ENCODE measurements at places on chromosomes 16 and 17.
A peak's percentile ranks its signal among the peaks of the same experiment; 100 is the strongest.

DNA sequence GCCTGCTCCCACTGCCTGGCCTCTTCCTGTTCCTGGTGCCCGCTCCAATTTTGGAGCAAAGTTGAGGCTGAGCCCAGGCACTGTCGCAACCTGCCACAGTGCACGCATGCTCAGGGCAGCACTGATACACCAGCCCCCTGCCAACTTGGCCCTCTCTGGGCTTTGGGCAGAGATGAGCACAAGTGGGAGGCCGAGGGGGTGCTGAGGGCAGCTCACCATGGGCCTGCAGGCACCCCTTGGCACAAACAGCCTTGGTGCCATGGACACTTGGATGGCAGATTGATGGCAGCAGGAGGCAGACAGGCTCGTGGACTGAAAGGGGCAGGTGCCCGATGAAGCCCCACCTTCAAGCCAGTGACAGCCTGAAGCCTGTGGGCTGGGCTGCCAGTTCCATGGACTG is 42.9 kb downstream of the PIGL start:
- no peak for DNase-seq

DNA sequence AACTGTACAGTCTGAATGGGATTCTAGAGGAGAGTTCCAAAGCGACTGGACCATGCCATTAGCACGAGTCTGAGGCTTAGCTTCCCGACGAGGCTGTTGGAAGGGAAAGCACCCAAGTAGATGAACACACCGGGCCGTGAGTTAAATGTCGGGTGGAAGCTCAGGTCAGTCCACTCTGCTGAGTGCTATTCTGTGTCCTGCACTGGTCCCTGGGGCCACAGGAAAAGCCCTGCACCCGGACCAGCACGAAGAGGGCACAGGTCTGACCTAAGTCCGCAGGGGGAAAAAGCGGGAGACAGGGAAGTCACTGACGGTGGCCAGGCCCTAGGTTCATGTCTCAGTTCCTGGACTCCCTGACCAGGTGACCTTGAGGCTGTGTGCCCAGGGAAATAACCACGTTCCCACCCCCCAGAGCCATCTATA is 44.1 kb upstream of the RBFOX3 start:
- peak; percentile 16 for DNase-seq

DNA sequence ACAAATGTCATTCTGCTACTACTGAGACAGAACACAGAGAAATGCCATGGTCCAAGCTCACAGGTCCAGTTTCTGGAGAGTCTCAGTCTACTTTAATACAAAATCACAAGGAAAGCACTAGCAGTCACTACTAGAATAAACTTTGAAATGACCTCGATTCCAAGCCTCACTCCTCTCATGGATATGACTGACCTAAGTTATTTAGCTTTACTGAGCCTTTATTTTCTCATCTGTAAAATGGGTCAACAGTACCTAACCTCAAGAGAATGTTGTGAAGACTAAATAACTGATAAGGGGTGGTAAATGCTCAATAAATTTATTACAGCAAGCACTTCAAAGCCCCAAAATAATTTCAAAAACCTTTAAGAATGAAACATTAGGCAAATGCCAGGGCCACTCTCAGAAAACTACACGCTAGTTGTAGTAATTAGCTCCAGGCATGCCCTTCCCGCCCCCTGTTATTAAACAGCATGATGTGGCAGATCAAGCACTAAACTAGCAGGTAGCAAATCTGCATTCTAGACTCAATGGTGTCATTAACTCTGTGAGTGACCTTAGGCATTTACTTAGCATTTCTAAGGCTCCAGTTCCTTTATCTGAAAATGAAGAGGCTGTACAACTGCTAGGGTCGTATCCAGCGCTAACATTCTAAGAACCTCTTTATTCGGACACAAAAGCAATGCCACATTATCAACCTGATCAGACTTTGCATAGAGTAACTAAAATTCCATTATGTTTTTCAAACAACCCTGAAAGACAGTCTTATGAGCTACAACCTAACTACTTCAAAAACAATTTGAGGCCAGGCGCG is 8.4 kb downstream of the GSPT1 start:
- no peak for DNase-seq

GRCh38 chr17:41970901-41971331 is 4.3 kb downstream of the CNP start:
- DNase-seq, result no peak

- peak; percentile 45 for DNase-seq
These were observed 550 bp downstream of the EIF4A3 start for GRCh38 chr17:80146121-80147034.

- DNase-seq, result no peak
These were observed 83.2 kb downstream of the GRIN2A start for GRCh38 chr16:10098991-10099390.

DNA sequence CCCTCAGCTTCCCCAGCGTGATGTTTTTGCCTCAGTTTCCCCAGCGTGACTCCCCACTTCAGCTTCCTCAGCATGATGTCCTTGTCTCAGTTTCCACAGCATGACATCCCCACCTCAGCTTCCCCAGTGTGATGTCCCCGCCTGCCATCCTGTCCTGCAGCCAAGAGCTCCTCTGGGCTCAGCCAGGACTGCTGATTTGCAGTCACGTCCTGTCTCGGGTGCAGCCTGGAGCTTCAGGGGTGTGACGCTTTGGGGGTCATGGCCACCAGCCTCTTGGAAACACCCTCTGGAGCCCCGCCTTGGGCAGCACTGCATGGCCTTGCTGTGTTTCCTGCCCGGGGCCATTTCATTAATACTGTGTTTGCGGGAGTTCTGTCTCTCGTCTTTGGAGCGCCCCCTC is 16.5 kb upstream of the NUDT16L1 start:
- peak; percentile 81 for DNase-seq

DNA sequence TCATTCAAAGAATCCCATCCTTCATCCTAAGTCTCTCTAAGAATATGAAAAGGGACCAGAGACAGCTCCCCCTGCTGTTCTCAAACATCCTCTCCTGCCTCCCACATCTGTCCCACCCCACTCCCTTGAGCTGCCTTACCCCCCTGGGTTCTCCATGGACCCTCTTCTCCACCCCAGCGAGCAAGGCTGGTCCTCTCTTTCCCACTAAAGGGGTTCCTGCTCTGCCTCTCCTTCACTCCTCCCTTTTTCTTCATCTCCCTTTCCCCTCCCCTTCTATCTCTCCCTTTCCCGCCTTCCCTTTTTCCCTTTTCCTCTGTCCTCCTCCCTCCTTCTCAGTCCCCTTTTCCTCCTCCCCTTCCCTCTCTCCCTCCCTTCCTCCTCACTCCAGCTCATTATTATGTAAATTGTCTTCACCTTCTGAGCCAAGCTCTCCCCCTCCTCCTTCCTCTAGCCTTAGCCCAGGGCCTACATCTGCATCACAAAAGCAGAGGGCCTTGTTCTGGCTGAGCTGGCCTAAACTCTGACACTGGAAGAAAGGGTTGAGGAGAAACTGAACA is 90.0 kb downstream of the GNAO1 start:
- DNase-seq, result no peak

- no peak for DNase-seq
These were observed 3.4 kb upstream of the PPP1R9B start for GRCh38 chr17:50153650-50154575.

GRCh38 chr17:1329745-1330343 is 50.4 kb downstream of the TRARG1 start:
- no peak for DNase-seq

DNA sequence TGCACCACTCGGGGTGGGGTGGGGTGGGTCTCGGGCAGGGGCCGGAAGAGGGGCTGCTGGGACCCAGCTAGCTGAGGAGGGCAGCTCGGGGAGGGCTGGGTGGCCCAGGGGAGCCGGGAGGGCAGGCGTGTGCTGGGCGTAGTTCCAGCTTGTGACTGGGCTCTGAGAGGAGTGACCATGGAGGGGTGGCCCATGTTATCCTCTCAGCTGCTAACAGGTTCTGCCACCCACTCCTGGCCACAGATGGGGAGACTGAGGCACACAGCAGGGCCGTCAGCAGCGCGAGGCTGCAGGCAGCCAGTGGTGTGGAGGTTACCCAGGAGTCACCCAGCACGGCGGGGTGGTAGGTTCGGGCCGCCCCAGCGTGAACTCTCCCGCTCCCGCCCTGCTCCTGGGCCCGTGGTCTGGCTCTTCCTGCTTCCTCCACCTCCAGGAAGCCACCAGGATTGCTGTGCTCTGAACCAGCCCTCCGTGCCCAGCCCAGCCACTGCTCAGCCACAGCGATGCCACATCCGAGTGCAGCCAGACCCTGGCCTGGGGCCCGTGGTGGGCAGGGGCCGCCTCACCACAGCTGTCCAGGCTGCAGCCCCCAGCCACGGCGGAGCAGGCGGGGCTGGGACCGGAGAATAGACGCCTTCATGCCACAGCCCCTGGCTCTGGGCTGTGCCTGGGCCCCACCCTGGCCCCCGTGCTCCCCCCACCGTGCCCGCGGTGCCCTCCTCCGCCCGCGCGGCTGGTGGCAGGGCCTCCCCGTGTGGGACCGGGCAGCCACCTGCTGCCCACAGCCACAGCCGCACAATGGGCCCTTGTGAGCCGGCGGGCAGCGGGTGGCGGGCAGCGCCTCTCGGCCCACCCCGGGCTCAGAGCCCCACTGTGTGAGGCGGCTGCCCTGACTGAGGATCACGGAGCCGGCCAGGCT is 26.3 kb upstream of the SSTR5 start:
- no peak for DNase-seq

DNA sequence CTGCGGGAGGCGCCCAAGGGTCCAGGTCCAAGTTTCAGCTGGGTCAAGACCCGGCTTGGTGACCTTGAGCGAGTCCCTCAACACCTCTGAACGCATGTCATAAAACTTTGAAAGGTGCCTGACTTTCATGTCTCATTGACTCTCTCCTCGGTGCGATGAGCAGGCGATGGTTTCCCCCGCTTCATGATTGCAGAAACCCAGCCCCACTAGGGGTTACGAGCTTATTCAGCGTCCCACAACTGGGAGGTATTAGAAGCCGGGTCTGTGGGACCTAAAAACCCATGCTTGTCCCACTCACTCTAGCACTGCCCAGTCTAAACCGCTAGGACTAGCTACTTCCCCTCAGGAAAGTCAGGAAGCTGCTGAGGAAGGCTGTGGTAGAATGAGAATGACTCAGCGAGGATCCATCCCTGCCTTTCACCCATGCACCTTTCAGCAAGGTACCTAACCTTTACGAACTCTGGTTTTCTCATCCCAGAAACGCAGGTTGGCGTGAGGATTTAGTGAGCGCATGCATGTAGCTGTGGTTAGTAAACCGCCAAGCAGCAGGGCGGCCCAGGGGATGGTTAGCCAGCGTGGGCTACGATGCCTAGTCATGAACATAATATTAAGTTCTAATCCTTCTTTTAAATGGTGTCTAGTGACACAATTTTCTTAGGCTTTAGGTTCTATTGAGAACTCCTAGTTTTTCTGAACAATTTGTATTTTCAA is 26.2 kb upstream of the RFFL start:
- DNase-seq, result no peak

- no peak for DNase-seq
These were observed 3.1 kb downstream of the ADAD2 start for GRCh38 chr16:84194018-84194417.

DNA sequence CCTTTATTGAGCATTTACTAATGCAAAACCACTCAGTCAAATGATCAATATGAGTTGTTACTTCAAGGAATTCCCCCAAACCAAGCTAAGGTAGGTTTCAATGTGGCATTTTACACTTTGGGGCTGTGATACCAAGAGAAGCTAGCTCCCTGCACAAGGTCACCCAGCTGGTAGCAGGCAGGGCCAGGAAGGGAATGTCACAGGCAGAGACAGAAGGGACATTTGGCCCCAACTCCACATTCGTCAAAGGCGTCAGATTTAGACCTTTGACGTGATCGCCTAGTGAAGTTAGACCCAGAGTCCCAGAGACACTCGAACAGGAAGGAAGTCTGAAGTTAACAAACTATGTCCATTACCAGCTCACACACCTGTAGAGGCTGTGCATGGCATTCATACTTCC is 5.5 kb upstream of the SMG1 start:
- DNase-seq, result no peak

DNA sequence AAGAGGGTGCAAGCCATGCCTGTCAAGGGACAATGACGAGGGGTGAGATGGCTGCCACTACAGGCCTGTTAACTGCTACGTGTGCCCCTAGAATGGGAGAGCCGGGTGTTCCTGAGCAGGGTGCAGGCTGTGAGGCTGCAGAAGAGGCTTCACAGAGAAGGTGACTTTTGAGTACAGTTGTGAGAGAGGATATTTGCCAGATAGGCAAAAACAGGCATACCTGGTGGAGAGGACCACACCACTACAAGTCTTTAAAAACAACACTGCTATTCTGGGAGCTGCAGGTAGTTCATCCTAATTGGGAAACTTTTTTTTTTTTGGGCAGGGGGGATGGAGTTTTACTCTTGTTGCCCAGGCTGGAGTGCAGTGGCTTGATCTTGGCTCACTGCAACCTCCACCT is 50.7 kb upstream of the ICAM2 start:
- no peak for DNase-seq

DNA sequence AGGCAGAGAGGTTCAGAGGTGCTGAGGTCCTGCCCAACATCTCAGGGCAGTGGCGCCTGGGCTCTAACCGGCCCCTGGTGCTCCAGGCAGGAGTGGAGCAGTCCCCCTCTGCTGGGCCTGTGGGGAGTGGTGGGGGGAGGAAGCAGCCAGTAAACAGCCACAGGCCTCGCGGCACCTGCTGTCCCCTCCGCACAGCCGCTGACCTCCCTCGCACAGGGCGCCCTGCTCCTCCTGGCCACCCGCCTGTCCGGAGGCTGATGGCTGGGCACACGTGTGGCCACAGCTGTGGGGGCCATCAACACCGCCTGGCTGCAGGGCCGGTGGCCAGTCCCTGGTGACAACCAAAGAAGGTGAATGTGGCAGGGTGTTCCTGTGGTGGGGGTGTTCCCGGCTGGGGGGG is 36.8 kb upstream of the PABPN1L start:
- no peak for DNase-seq

DNA sequence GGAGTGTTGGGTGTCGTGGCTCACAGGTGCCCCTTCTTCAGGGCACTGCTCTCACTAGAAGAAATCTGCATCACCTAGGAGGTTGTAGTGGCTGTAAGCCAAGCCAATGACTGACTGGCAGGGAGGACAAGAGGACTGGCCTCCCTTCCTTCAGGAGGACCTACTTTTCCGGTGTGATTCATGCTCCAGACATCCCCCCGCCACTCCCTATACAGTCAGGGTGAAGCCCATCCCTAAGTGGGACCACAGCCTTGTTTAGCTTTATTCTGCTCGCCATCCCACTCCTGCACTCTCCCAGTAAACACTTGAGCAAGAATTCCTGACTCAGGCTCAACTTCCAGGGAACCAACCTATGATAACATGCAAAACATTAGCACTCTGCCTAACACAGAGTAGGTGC is 67.0 kb downstream of the PLCG2 start:
- no peak for DNase-seq

GRCh38 chr16:22206842-22207714 is 1.0 kb downstream of the EEF2K start:
- peak; percentile 86 for DNase-seq

GRCh38 chr17:63611354-63611753 is 10.7 kb downstream of the TACO1 start:
- no peak for DNase-seq

- peak; percentile 57 for DNase-seq
These were observed 4.6 kb downstream of the CLUH start for GRCh38 chr17:2706911-2707510.

GRCh38 chr16:17205279-17206211 is 265.2 kb downstream of the XYLT1 start:
- no peak for DNase-seq
